H4 (cell line): ENCODE measurements at places on chromosomes 2 and 18. TPM values are rescaled to one million over a fixed set of nuclear protein-coding genes. Genes with fewer than 3 reads are reported as not detected.

The XRCC5 gene
- total RNA-seq: 328 and 390 TPM in 2 replicates

The TRAF3IP1 gene
- 1.8 and 7.4 TPM in 2 replicates for total RNA-seq

The FIGN gene
- total RNA-seq: 2.4 and 2.7 TPM in 2 replicates

The SOX11 gene
- total RNA-seq: 0.86 and 1.8 TPM in 2 replicates

DNA sequence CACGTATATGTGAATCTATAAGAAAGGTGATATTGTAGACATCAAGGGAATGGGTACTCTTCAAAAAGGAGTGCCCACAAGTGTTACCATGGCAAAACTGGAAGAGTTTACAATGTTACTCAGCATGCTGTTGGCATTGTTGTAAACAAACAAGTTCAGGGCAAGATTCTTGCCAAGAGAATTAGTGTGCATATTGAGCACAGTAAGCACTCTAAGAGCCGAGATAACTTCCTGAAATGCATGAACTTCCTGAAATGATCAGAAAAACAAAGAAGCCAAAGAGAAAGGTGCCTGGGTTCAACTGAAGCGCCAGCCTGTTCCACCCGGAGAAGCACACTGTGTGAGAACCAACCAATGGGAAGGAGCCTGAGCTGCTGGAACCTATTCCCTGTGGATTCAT is 101.0 kb downstream of the HS6ST1 start:
- DNase-seq: peak; percentile 54

DNA sequence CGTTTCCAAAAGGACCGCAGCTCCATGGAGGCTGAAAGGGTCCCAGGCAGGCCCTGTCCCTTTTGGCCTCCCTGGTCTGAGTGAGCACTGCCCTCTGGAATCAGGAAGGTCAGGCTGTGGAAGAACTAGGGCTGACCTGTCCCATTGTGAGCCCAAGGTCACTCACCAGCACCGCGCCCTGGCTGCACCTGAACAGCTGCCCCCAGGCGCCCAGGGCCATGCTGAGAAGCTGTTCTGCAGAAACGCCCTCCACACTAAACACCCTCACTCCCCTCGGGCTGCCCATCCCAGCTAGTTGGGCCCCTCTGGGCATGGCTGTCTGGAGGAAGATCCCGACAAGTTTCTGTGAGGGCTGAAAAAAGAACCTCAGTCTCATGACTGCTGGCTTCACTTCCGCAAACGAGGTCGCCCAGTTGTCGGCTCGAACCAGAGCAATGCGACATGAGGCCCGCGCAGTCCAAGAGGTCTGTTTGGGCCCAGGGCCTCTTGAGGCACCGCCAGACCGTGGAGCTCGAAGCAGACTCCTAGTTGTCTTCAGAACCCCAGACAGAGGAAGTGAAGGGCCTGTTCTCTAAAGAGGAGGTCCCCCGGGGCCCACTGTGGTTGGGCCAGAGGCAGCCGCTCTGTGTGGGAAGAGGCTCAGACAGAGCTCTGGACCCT is 64.4 kb downstream of the INPP5D start:
- DNase-seq: no peak

DNA sequence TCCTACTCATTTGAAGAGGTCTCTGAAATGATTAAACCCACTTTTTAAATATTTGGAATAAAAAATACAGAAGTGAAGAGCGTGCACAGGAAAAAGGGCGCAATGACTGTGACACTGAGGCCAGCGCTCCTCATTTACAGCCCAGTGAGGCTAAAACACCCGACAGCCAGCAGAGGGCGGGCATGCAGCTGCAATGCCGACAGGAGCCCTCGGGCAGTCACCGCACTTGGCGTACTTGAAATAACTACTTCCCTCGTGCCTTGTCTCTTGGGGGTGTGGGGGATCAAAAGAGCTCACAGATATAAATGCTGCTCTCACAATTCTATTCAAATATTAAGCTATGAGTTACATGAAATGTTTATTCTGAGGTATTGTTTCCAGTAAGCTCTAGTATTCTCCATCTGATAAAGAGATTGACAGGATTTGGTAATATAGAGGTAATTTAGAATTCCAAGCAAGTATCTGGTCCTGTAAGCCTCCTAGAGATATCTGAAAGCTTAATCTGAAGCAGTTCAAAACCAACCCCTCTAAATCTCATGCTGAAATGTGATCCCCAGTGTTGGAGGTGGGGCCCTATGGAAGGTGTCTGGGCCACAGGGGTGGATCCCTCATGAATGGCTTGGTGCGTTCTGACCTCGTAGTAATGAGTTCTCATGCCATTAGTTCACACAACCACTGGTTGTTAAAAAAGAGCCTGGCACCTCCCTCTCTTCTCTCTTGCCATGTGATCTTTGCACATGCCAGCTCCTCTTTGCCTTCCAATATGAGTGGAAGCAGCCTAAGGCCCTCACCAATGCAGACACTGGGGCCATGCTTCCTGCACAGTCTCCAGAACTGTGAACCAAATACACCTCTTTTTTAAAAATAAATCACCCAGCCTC is 93.6 kb downstream of the ZAP70 start:
- peak; percentile 64 for DNase-seq

- DNase-seq: peak; percentile 34
Measured at GRCh38 chr2:231707625-231707926, 749 bp upstream of the PTMA start.

DNA sequence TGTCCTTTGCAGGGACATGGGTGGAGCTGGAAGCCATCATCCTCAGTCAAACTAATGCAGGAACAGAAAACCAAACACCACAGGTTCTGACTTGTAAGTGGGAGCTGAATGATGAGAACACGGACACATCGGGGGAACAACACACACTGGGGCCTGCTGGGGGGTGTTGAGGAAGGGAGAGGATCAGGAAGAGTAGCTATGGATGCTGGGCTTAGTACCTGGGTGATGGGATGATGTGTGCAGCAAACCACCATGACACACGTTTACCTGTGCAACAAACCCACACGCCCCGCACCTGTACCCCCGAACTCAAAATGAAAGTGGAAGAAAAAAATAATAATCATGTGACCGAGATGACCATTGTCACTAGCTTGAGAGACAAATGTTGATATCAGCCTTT is 114.7 kb downstream of the NDUFA10 start:
- DNase-seq: no peak

DNA sequence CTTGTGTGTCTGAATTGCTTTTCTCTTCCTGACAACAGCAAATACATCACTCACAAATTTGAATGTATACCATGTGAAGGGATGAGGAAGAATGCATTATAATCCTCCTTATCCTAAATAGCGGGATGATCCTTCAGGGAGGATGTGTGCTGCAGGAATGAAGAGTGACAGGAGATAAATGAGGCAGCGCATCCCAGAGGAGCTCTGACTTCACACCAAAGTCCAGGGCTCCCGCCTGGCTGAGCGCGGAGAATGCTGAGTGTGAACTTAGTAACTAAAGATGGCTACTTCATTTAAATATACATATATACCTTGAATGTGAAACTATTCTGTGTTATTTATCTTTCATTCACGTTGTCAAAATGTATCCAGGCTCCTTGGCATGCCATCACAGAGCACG is 145.2 kb upstream of the TPO start:
- no peak for DNase-seq

GRCh38 chr2:233468047-233468740 is 98.4 kb downstream of the USP40 start:
- DNase-seq: no peak

DNA sequence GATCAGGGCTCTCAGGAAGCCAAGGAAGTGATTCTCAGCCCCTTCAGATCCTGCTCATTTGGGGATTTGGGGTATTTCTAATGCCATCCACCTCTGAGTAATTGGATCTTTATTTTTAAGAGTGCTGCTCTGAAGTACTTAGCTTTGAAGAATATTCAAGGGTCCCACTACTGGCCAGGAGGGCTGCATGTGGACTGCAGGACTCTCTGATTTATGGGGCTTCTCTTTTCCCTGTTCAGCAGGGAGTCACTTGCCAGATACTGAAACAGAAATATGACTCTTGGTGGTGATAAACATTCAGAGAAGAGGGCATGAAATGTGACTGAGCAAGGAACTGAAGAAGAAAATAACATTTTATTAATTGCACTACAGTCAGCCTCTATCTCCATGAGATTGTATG is 138.5 kb downstream of the MTX2 start:
- DNase-seq: peak; percentile 0

- peak; percentile 32 for DNase-seq
Measured at GRCh38 chr2:88903749-88904353, 212.4 kb downstream of the RPIA start.

- DNase-seq: no peak
Measured at GRCh38 chr2:53111406-53111805, 656.2 kb upstream of the CHAC2 start.

GRCh38 chr2:129396980-129397599 is 582.4 kb upstream of the RAB6C start:
- DNase-seq: peak; percentile 52

GRCh38 chr2:105796131-105796638 is 51.5 kb downstream of the NCK2 start:
- DNase-seq: no peak
